ENCODE measurements at places on chromosomes 3 and 15.

DNA sequence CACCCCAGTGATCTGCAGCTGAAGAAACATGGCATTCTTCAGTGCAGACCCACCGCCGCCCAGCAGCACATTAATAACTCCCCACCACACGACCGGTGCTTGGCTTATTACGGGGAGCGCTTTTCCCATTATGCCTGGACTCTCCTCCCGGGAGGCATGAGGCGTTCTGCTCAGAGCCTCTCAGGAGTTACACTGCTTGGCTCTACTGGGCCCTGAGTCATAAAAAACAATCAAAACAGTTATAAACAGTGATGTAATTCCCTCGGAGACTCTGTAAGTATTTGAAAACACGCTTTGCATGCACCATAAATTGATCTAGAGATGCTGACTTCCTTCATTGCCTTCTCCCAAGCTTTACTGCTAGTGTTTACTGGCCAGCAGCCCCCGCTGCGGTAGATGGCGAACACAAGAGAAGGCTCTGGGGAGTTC, 77.1 kb upstream of the SNRPA1 start:
- DNase-seq = no peak

- no peak for DNase-seq
Observed at GRCh38 chr3:11029948-11030347, 37.4 kb downstream of the SLC6A1 start.

- DNase-seq = no peak
Observed at GRCh38 chr3:17844236-17844635, 101.8 kb upstream of the TBC1D5 start.

DNA sequence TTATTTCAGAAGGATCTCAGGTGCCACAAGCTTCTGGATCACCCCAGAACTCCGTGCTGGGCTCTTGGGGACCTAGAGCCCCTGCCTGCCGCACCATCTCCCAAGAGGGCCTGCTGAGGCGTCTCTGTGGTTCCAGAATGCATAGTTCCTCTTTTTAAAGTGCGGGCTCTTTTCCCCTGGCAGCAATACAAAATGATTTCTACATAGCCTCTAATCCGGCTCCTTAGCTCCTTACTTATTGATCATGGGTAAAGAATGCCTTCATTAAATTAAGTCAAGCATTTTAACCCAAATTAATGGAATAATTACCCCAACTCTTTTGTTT, 121.9 kb downstream of the ATP10A start:
- DNase-seq = no peak

GRCh38 chr15:66670175-66670574, 31.9 kb upstream of the SMAD6 start:
- DNase-seq = no peak

GRCh38 chr3:168325684-168326083, 230.0 kb upstream of the GOLIM4 start:
- DNase-seq = no peak

GRCh38 chr15:35054380-35054779, 30.7 kb downstream of the NANOGP8 start:
- no peak for DNase-seq

DNA sequence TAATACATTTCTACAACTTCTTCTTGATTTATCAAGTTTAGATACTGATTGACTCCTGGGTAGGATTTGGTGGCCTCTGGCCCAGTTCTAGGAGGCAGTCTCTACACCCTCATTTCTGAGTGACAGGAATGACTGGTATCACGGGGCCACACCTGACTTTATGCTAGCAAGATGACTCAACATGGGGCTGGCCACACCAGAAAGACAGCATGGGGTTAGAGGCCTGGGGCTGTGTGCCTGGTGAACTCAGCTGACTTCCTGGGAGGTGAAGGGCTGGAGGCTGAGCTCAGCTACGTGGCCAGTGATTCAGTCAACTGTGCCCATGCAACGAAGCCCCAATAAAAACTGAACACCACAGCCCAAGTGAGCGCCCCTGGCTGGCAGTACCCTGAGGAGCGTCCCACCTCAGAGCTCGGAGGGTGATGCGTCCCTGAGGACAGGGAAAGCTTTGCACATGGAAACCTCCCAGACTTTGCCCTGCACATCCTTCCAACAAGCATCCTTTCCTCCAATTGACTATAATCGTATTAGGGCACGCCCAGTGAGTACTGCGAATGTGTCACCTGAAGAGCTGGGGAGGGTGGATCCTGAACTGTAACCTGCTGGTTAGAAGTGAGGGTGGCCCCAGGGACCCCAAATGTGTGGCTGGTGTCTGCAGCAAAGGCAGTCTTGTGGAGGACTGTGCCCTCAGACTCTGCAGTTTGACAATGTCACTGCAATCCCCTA, 57.2 kb downstream of the NIPA2 start:
- no peak for DNase-seq

DNA sequence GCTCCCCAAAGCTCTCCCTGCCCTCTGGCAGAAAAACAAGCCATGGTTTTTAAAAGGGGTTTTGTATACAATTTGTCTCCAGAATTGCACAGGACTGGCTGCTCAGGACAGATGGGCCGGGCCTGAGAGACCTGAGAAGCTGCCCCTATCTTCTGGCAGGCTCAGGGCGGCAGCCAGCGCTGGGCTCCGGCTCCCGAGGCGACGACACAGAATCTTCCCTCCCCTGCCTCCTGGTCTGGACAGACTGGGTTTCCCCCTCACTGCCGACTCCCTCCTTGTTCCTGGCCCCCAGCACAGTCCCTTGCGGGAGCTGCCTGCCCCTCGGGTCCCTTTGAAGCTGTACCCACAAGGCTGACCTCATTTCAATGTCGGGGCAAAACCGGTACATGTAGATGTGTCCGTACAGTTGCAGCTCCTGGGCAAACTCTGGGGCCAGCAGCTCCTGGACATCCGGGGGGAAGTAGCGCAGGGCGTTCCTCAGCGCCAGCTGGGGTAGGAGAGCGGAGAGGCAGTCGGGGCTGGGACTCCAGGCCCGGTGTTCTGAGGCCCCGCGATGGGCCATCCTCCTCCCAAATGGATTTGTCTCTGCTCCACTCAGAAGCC, 7.2 kb downstream of the UROC1 start:
- DNase-seq = no peak
